Psoas muscle (tissue), 8 donors: ENCODE measurements at places on chromosomes 2 and 18. TPM values are rescaled to one million over a fixed set of nuclear protein-coding genes. Genes with fewer than 3 reads are reported as not detected.

APOB gene
- 0.64 TPM for total RNA-seq

FBLN7 gene
- total RNA-seq, result 0.26 TPM

CYTIP gene
- 2.3 TPM for total RNA-seq

ARHGAP28 gene
- 2.1 TPM for total RNA-seq

CPS1 gene
- 0.91 TPM for total RNA-seq

LIPG gene
- total RNA-seq, result 19.1 TPM

RANBP2 gene
- total RNA-seq, result 74.3 TPM

COL5A2 gene
- 16.8 TPM for total RNA-seq

SESTD1 gene
- total RNA-seq, result 15.1 TPM

EDAR gene
- total RNA-seq, result not detected

TSPYL6 gene
- not detected for total RNA-seq

TFCP2L1 gene
- total RNA-seq, result 1.8 TPM

EFR3B gene
- 1.7 TPM for total RNA-seq

HOXD13 gene
- not detected for total RNA-seq

POMC gene
- total RNA-seq, result 2.1 TPM

RESP18 gene
- total RNA-seq, result not detected

HRH4 gene
- total RNA-seq, result not detected

ITGA4 gene
- 0.85 TPM for total RNA-seq

UGT1A5 gene
- total RNA-seq, result not detected

GTF2A1L gene
- total RNA-seq, result 0.71 TPM

KIF5C gene
- 1.1 TPM for total RNA-seq

RBM45 gene
- total RNA-seq, result 5.1 TPM

FAM110C gene
- total RNA-seq, result not detected

CNNM3 gene
- 12.6 TPM for total RNA-seq

RUFY4 gene
- not detected for total RNA-seq

NXPH2 gene
- not detected for total RNA-seq

IGFBP2 gene
- total RNA-seq, result 25.5 TPM

SP5 gene
- total RNA-seq, result 0.13 TPM

GPATCH11 gene
- total RNA-seq, result 4.6 TPM

IL1R2 gene
- 0.57 TPM for total RNA-seq

CTLA4 gene
- total RNA-seq, result not detected

DQX1 gene
- total RNA-seq, result not detected

TOGARAM2 gene
- 16.4 TPM for total RNA-seq

COL6A3 gene
- total RNA-seq, result 68.6 TPM

COLEC11 gene
- total RNA-seq, result 0.79 TPM

RGPD3 gene
- 0.18 TPM for total RNA-seq

PTPRN gene
- total RNA-seq, result not detected

NTSR2 gene
- 0.22 TPM for total RNA-seq

C2orf80 gene
- not detected for total RNA-seq

MYO3B gene
- total RNA-seq, result not detected

CERKL gene
- not detected for total RNA-seq

TMEM247 gene
- total RNA-seq, result not detected

LYPD6 gene
- not detected for total RNA-seq

CFC1 gene
- not detected for total RNA-seq

NR4A2 gene
- total RNA-seq, result 1.5 TPM

FN1 gene
- 21.3 TPM for total RNA-seq

ADD2 gene
- 1.8 TPM for total RNA-seq

ECEL1 gene
- total RNA-seq, result 1.0 TPM

SCYGR5 gene
- total RNA-seq, result not detected

PROM2 gene
- total RNA-seq, result 1.4 TPM

TRABD2A gene
- total RNA-seq, result 0.74 TPM
